ENCODE measurements at places on chromosomes 6 and 20.

GRCh38 chr6:170096191-170096802, 194.6 kb downstream of the DLL1 start:
- H3K27me3 ChIP-seq: no peaks in the 10 kb centered on the region
- H3K27ac ChIP-seq: no peak overlapping the region
- H3K36me3 ChIP-seq: no peaks in the 10 kb centered on the region
- peak; percentile 75 for DNase-seq

DNA sequence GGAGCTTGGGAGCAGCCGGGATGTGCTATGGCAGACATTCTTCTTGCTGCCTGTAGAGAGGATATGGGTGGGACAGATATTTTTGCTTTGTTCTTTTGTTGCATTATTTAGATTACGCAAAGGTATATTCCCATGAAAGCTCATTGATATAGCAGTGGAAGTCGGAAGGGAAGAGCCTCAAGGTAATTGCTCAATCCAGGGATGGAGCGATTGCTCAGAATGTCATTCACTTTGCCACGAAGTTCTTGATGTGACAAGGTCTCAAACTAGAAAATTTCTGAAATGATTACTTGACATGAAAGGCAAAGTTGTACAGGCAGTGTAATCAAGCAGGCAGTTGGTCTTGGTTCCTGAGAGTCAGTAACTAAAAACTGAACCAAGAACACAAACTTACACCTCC, 615.6 kb upstream of the CDH4 start:
- H3K36me3 ChIP-seq: no peaks in the 10 kb centered on the region
- H3K4me1 ChIP-seq: no peaks in the 10 kb centered on the region
- no peaks in the 10 kb centered on the region for H3K27me3 ChIP-seq
- no peak overlapping the region for H3K4me3 ChIP-seq

GRCh38 chr6:160050022-160050421, 71.6 kb upstream of the SLC22A1 start:
- H3K27ac ChIP-seq: no peak overlapping the region
- peaks cover 4% of the 10 kb centered on the region for H3K4me1 ChIP-seq
- DNase-seq: no peak
- no peak overlapping the region for H3K4me3 ChIP-seq
- H3K36me3 ChIP-seq: peaks cover 80% of the 10 kb centered on the region

DNA sequence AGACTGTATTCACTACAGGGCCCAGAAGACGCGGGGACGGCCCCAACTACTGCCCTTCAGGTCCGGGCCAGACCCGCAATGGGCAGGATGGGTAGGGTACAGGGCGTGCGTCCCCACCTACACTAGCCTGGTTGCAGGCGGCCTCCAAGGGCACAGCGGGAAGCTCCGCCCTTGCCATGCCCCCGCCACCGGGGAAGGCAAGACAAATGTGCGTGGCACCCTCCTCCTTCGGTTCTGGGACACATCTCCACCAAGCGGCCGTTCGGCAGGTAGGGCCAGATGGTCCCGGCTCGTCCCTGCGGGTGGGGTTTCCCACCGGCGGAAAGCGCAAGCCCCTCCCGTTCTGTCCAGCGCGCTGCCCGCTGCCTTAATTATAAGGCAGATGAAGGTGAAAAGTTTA, 5.6 kb downstream of the NXT1 start:
- peaks cover 33% of the 10 kb centered on the region for H3K4me1 ChIP-seq
- H3K4me3 ChIP-seq: no peak overlapping the region
- H3K27me3 ChIP-seq: no peaks in the 10 kb centered on the region
- no peaks in the 10 kb centered on the region for H3K36me3 ChIP-seq
- no peak for DNase-seq

DNA sequence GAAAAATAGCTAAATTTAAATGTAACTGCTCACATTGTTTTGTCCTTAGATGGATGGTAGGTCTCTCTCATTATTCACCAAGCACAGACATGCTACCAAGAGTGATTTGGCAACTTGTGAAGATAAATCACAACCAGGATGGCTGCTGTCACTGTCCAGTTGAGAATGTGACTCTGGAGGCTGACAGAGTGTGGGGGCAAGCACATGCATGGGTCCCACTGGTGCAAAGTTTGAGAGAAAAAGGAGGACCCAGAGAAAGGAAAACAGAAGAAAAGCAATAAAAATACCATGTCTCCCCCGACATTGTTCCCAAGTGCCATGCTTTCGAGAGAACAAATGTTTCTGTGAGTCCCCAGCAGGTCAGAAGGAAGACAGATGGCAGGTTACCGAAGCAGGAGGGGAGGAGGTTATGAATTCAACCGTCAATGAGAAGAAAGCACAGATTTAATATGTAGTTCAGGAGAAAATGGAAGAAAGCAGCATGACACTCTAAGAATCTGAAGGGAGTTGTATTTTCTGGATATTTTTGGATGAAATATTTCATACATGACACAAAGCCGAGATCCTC, 73.0 kb upstream of the TSHZ2 start:
- H3K4me3 ChIP-seq: no peak overlapping the region
- H3K36me3 ChIP-seq: no peaks in the 10 kb centered on the region
- no peak for DNase-seq
- no peak overlapping the region for H3K27ac ChIP-seq
- no peaks in the 10 kb centered on the region for H3K4me1 ChIP-seq

GRCh38 chr20:23362392-23363256, 642 bp downstream of the GZF1 start:
- peaks cover 21% of the 10 kb centered on the region for H3K36me3 ChIP-seq
- H3K27ac ChIP-seq: peak overlapping the region; percentile 98
- DNase-seq: no peak
- H3K4me3 ChIP-seq: peak overlapping the region; percentile 95
- peaks cover 59% of the 10 kb centered on the region for H3K4me1 ChIP-seq
- H3K27me3 ChIP-seq: no peaks in the 10 kb centered on the region

GRCh38 chr6:16434885-16435284, 196.5 kb downstream of the GMPR start:
- H3K4me1 ChIP-seq: peaks cover 48% of the 10 kb centered on the region
- H3K4me3 ChIP-seq: no peak overlapping the region
- no peaks in the 10 kb centered on the region for H3K27me3 ChIP-seq
- H3K36me3 ChIP-seq: peaks cover 19% of the 10 kb centered on the region
- no peak for DNase-seq

DNA sequence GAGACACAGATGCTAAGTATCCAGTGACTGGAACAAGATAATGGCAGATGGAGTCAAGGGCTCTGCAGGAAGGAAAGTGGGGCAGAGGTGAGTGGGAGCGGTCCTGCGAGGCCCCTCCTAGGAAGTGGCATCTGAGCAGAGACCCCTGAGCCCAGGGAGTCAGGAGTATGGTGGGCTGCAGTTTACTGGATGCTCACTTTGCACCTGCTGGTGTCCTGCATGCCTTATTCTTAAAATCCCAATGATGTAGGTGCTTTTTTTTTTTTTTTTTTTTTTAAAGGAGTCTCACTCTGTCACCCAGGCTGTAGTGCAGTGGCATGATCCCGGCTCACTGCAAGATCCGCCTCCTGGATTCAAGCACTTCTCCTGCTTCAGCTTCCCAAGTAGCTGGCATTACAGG, 5.6 kb downstream of the CEBPB start:
- no peak for DNase-seq
- peaks cover 29% of the 10 kb centered on the region for H3K4me1 ChIP-seq
- H3K27me3 ChIP-seq: no peaks in the 10 kb centered on the region
- no peak overlapping the region for H3K4me3 ChIP-seq
- H3K36me3 ChIP-seq: peaks cover 24% of the 10 kb centered on the region
- H3K27ac ChIP-seq: no peak overlapping the region

GRCh38 chr6:157097255-157097955, 225.9 kb downstream of the TMEM242 start:
- DNase-seq: no peak
- H3K27me3 ChIP-seq: no peaks in the 10 kb centered on the region
- H3K4me3 ChIP-seq: no peak overlapping the region
- peaks cover 8% of the 10 kb centered on the region for H3K36me3 ChIP-seq
- H3K4me1 ChIP-seq: peaks cover 11% of the 10 kb centered on the region
- H3K27ac ChIP-seq: no peak overlapping the region

DNA sequence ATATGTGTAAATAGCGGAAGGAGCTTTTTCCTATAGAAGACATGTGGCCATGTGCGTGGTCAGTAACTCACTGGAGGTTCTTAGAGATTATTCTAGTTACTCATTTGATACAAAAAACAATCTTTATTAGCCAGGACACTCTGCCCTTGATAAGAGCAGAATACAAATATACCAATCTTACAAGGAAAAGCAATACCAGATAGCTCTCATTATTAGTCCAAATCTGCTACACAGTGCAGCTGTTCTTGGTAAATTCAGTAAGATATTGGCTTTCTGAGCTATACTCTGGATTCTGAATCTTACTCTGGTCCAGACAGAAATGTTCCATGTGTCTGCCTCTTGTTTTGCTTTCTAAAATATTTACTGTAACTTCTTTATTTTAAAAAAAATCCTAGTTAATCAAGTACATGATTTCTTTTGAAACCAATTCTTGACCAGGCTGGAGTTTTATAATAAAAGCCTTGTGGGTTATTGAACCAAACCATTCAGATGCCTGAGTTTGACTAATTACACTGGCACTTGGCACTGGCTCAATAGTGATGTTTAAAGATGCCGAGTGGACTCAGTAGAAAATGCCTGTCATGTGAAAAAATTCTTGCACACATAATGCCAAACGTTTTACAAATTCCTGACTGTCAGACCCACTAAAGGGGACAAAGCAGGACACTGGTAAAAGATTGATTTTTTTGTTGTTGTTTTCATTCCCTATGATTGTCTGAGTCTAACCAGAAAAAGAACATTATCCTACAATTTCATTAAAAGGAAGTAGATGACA, 242.8 kb upstream of the TCF21 start:
- no peaks in the 10 kb centered on the region for H3K36me3 ChIP-seq
- H3K4me1 ChIP-seq: peaks cover 28% of the 10 kb centered on the region
- H3K27ac ChIP-seq: peak overlapping the region; percentile 83
- no peaks in the 10 kb centered on the region for H3K27me3 ChIP-seq
- H3K4me3 ChIP-seq: peak overlapping the region; percentile 15

DNA sequence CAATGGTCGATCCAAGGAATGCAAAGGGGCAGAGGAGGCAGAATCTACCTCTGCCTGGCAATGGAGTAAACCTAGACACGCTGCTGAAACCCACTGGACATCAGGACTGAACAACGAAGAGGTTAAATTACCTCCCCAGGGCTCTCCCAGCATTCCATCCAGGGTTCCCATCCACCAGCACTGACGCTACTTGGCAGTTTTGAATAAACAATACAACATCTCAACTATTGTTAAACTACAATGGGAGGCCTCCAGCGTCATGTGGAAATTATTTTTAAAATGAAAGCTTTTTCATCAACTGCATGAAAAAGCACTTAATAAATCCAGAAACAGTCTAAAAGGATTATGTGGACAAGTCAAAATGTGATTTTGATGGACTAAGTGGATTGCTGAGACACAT, 96.8 kb upstream of the NHSL1 start:
- no peak for DNase-seq
- H3K27me3 ChIP-seq: no peaks in the 10 kb centered on the region
- H3K27ac ChIP-seq: no peak overlapping the region
- peaks cover 27% of the 10 kb centered on the region for H3K4me1 ChIP-seq

GRCh38 chr6:11009353-11009752, 34.8 kb downstream of the ELOVL2 start:
- peak overlapping the region; percentile 56 for H3K4me3 ChIP-seq
- no peaks in the 10 kb centered on the region for H3K36me3 ChIP-seq
- peak overlapping the region; percentile 91 for H3K27ac ChIP-seq
- H3K27me3 ChIP-seq: no peaks in the 10 kb centered on the region
- peaks cover 95% of the 10 kb centered on the region for H3K4me1 ChIP-seq

- no peak overlapping the region for H3K4me3 ChIP-seq
- no peaks in the 10 kb centered on the region for H3K27me3 ChIP-seq
These were observed 52.9 kb downstream of the RPP40 start for GRCh38 chr6:4950836-4951533.

GRCh38 chr6:94175465-94175864, 756.1 kb upstream of the EPHA7 start:
- no peak overlapping the region for H3K27ac ChIP-seq
- H3K36me3 ChIP-seq: no peaks in the 10 kb centered on the region
- peaks cover 6% of the 10 kb centered on the region for H3K4me1 ChIP-seq
- no peaks in the 10 kb centered on the region for H3K27me3 ChIP-seq
- DNase-seq: no peak
- H3K4me3 ChIP-seq: no peak overlapping the region

DNA sequence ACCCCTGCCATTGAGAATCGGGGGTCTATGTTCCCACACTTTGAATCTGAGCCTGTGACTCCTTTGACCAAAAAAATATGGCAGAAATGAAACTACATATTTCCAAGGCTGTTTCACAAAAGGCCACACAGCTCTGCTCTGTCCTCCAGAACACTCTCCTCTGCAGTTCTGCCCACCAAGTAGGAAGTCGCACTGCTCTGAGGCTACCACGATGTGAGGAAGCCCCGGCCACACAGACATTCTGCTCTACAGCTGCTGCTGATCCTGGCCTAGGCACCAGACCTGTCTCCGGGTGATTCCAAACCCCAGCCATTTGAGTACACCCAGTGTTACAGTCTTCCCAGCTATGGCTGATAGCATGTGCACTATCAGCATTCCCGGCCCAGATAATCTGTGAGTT, 85.1 kb downstream of the LYRM4 start:
- no peak overlapping the region for H3K27ac ChIP-seq
- no peaks in the 10 kb centered on the region for H3K36me3 ChIP-seq
- no peak for DNase-seq
- H3K4me1 ChIP-seq: peaks cover 12% of the 10 kb centered on the region
- no peak overlapping the region for H3K4me3 ChIP-seq

- no peaks in the 10 kb centered on the region for H3K36me3 ChIP-seq
- no peak for DNase-seq
- no peak overlapping the region for H3K4me3 ChIP-seq
- H3K27me3 ChIP-seq: no peaks in the 10 kb centered on the region
- H3K27ac ChIP-seq: peak overlapping the region; percentile 67
These were observed 218.2 kb downstream of the BMP7 start for GRCh38 chr20:57048027-57048869.

All from osteocyte (in vitro differentiated cells).